Mesenchymal stem cell (in vitro differentiated cells and primary cell): ENCODE measurements at places on chromosomes 4 and X.

DNA sequence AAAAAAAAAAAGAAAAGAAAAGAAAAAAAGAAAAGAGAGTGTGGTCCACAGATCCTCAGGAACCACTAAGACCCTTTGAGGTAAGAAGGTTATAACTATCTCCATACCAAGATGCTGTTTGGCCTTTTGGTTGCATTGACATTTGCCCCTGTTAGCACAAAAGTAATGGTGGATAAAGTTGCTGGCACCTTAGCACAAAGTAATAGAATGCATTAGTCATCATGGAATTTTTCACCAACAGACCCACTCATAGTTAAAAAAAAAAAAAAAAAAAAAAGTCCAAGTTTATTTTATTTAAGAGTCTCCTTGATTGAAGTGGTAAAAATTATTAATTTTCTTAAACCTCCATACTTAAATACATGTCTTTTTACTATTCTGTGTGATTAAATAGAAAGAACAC lies 78.4 kb upstream of the RBPJ start:
- no peak for DNase-seq

GRCh38 chr4:104983615-104984179 lies 163.0 kb upstream of the TET2 start:
- DNase-seq: no peak

- peak; percentile 11 for DNase-seq
These were observed 31.9 kb downstream of the RHOH start for GRCh38 chr4:40228497-40229365.

GRCh38 chr4:7813674-7814073 lies 126.0 kb downstream of the AFAP1 start:
- DNase-seq: peak; percentile 79

DNA sequence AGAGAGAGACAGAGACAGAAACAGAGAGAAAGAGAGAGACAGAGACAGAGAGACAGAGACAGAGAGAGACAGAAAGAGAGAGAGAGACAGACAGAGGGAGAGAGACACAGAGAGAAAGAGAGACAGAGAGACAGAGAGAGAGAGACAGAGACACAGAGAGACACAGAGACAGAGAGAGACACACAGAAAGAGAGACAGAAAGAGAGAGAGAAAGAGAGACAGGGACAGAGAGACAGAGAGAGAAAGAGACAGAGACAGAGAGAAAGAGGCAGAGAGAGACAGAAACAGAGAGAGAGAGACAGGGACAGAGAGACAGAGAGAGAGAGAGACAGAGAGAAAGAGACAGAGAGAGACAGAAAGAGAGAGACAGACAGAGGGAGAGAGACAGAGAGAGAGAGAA lies 52.9 kb downstream of the CRLF2 start:
- DNase-seq: no peak

- no peak for DNase-seq
These were observed 60.8 kb upstream of the CT45A1 start for GRCh38 chrX:135652602-135653001.

DNA sequence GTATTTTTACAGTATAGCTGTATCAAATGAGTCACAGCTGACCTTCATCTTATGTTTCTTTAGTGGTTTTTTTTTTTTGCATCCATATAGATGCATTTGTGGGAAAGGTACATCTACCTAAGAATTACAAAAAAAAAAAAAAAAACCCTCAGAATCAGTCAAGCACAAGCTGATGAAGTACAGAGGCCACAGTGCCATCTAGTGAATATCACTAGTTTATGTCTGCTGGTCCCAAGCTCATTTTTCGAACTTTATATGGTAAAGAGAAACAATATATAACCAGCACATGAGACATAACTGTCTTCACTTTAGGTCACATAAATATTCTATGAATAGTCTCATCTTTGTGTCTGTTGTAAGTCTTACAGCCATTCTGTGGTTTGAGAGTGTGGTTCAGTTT lies 220.1 kb downstream of the DLG3 start:
- DNase-seq: peak; percentile 33

- peak; percentile 79 for DNase-seq
These were observed 440.9 kb downstream of the INPP4B start for GRCh38 chr4:142405021-142405694.

DNA sequence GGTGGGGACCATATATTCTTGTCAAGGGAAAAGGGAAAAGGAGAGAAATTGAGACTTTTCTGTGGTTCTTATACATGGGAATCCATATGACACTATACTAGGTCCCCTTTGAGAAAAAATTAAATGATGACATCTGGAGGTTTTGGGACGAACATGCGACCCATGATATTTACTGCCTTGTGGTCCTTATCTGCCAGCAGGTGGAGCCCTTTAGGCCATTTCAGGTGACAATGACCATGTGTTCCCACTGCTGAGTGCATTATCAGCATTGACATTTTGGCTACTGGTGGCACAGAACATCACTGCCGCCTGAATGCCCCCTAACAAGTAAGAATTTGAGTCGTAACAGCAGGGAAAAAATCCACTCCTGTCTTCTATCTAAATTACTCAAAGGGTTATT lies 843.4 kb downstream of the FSTL5 start:
- peak; percentile 13 for DNase-seq

DNA sequence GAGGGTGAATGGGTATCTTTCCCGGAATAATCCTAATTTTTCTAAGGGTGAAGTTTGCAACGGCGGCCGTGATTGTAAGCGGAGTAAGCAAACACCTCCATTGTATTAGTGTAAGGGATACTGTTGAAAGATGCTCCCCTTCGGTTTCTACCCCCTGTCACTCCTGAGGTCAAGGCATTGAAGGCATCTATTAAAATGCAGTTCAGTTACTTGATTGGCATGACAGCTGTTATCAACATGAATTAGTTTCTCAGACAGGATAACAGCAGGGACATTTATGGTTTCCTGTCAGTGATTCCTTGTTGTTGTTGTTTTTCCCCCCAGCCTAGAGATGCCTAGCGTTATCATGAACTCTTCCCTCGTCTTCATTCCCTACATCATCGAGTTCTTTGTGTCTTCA lies 552 bp downstream of the SLC25A14 start:
- peak; percentile 0 for DNase-seq

GRCh38 chrX:136477026-136477425 lies 10.7 kb upstream of the BRS3 start:
- DNase-seq: no peak

- peak; percentile 30 for DNase-seq
These were observed 516.2 kb upstream of the ADGRL3 start for GRCh38 chr4:60683973-60684372.

GRCh38 chr4:26452565-26453531 lies 37.4 kb downstream of the CCKAR start:
- no peak for DNase-seq

DNA sequence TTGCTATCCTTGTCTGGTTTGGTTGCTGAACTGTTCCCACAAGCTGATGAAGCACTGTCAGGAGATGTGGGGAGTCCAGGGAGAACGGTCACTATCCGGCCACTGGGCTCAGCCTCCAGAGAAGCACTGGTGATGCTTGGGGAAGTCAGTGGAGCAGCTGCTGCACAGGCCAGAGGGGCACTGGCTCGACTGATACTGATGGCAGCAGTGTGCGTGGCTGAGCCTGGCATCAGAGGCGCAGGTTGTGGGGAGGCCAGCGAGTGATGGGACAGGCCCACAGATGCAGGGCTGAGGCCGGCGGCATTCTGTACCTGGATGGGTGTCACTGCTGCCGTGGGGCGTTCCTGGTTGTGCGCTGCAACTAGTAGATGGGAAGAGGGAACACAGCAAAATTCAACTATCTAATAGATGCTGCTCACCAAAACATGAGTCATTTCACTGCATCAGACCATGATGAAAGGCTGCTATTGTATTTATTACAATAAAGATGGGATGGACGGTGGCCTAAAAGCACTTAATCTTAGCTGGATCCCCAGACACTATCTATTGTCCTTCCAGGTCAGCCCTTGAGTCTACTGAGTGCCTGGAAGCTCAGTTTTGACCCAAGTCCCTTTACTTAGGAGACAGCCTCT lies 106.3 kb upstream of the CBR4 start:
- no peak for DNase-seq
